ENCODE measurements at places on chromosomes 16 and 17.
A peak's percentile ranks its signal among the peaks of the same experiment; 100 is the strongest.

- peak; percentile 25 for DNase-seq
Observed at GRCh38 chr17:74862108-74862901, 2.6 kb upstream of the GRIN2C start.

DNA sequence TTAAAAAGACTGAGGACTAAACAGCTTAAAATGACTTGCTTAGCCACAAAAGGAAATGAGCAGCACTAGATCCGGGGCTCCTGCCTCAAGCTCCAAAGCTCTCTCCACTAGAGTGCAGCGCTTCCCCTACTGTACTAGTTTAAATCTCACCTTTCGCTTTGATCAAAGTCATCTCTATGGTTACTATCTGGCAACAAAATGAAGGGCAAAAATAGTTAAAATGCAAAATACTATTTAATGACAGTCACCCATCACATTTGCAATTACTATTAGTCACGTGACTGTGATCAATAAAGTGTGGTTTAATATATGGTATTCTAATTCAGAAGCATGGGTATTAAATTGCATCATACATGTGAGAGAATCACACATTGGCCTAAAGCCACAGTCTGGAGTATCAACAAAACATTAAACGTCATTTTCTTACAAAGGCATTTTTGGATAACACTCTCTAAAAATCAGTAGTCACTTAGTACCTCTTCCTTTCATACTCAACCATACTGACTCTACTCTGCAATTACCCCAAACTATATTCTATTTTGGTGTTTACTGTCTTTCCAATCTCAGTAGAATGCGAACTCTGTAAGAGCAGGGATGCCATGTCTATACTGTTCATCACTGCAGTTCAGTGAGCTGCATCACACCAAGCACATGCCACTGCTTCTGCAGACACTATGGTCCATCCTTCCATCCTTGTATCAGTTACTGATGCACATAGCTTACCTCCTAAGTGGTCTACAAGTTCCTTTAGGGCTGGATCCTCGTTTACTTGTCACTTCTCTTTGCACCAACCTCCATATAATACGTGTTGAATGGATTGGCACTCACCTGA is 6.2 kb downstream of the PSMD12 start:
- no peak for DNase-seq

- peak; percentile 51 for DNase-seq
Observed at GRCh38 chr16:53945996-53946395, 242.0 kb downstream of the FTO start.

GRCh38 chr16:396605-397004 is 394 bp upstream of the NME4 start:
- DNase-seq = peak; percentile 50

Data from RPMI7951 (cell line).